ENCODE measurements at places on chromosomes 11 and 22.
A peak's percentile ranks its signal among the peaks of the same experiment; 100 is the strongest.

DNA sequence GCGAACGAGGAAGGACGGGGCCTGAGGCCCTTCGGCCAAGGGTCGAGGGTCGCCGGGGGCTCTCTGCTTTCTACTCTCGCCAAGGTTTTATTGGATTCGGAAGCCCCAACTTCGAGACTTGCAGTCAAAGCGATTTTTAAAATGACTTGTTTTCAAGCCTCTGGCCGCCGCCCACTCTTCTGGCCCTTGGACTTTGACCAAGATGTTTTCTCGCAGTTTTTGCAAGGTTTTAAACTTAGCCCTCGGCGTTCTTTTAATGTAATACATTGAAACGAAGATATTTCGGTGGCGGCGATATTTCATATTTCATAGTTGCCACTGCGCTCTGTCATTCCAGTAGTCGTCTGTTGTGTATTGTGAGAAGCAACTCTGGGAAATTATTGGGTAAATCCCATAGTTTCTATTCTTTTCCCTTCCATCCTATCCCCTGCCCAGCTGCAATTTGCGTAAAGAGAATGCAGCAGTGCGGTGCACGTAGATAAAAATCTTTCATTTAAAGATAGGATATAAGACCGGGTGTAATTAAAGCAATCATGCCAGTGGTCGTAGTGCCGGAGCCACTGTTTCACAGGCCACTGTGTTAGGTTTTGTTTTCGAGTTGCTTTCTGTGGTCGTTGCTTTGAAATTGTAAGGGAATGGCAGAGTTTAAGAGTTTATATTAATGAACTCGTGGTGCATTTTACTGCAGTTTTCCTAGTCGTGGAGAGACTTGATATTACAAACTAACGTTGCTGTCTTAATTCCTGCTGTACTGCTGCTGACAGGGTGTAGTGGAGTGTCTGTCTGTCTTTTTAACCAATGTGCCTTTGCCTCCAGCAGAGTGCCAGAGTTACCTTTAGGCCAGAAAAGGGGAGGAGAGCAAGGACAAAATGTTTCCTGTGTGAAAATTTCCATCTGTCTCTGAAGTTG, 702 bp downstream of the BIRC2 start:
- DNase-seq: no peak

DNA sequence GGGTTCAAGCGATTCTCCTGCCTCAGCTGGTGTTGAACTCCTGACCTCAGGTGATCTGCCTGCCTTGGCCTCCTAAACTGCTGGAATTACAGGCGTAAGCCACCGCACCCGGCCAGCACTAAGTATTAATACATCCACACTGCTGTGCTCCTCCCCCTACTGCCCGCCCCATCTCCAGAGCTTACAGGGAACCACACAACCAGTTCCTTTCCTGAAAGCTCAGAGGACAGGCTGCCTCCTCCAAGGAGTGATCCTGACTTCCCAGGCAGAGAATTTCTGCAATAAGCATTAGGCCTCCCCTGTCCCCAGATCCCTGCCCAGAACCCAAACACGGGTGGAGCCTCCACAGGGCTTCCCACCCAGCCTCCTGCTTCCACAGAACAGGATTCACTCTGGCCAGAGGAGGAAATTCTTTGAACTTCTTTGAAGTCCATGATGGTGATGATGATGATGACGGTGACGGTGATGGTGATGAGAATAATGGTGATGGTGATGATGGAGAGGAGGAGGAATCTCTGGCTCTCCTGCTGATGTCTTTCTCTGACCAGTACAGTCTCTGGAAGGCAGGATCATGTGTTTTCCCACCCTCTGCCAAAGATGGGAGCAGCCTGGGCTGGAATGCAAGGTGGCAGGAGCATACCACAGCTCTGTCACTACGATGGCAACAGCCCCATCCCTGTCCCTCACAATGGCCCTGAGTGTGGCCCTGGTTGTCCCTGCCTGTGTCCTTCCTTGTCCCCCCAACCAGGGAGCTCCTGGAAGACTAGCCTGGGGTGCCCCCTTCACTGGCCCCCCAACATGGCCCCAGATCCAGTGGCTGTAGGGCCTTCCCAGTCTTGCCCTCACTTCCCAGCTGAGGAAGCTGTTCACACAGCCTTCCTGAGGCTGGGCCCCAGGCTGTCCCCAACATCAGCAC, 33.5 kb upstream of the CSNK1E start:
- no peak for DNase-seq

- no peak for DNase-seq
These were observed 76.3 kb upstream of the TMEM45B start for GRCh38 chr11:129739339-129739738.

GRCh38 chr22:41324821-41325528, 23.6 kb downstream of the ZC3H7B start:
- no peak for DNase-seq

GRCh38 chr11:69950120-69950519, 128.0 kb upstream of the ANO1 start:
- DNase-seq: no peak

DNA sequence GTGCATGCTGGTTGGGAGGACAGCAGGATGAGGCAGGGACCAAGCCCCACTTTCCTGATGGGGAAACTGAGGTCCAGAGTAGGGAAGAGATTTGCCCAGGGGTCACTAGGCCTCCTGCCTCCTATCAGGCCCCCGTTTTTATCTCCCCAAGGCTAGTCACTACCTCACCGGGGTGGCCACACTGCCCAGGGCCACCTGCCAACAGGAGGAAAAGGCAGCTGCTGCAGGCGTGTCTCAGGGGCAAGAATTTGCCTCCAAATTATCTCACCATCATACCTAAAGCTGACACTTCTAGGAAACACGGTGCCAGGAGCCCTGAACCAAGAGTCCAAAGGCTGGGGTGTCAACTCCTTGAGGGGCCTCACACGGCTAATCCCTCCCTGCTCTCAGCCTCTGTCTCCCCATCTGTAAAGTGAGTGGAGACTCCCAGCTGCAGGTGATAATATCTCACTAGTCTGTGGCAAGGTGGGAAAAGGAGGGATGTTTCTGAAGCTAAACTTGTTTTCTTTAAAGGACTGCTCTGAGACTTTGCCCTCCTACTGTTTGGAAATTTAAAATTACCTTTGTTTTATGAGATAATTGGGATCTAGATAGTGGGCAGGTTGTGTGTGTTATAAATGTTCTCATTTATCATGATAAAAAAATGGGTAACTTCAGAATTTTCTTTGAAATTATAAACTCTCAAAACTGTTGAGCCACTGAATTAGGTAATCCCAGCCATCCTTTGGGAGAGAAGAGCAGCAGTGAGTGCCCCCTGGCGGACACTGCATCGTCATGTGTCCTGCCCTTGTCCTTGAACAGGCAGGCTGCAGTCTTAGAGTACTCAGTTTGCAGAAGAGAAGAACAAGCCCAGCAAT, 60.0 kb downstream of the MYO7A start:
- peak; percentile 33 for DNase-seq

GRCh38 chr11:19994672-19995071, 165.6 kb downstream of the DBX1 start:
- no peak for DNase-seq

GRCh38 chr11:8206251-8207079, 37.6 kb upstream of the RIC3 start:
- no peak for DNase-seq

DNA sequence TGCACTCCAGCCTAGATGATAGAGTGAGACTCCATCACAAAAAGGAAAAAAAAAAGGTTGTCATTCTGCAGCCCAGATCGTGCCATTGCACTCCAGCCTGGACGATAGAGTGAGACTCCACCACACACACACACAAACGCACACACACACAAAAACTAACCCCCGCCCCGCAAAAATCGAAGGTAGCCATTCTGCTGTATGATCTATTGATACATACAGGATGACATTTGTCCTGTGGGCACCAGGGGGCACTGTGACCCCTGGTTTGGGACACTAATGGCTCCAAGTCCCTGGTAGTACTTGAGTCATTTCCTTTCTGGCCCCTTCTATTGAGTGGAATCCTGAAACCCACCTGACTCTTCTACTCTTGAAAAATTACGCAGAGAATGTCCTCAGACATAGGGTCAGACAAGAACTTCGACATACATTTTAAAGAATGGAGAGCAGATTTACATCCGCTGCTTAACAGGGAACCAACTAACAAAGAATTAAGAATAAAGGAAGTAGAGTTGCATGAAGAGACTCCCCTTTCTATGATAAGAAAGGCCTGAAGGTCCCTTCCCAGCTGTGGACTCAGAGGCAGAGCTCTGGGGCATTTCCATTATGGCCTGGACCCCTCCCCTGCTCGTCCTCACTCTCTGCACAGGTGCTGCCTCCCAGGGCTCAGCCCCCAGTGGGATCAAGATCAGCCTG, 35.0 kb upstream of the PRAME start:
- DNase-seq: peak; percentile 20

- DNase-seq: no peak
These were observed 62.5 kb upstream of the FGF3 start for GRCh38 chr11:69881467-69882269.

DNA sequence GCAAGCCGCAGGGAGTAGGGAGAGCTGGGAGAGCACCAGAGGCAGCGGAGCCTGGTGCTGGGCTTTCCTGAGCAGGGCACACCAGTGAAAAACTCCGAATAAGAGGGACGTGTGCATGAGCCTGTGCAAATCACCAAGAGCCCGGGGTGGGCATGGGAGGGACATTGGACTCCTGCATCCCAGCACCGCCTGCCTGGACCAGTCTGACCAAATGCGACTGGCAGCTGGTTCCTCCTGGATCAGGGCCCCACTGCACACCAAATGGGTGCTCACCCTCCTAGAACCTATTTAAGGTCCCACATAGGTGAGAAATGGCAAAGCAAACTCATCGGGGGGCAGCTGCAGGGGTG, 3.1 kb downstream of the PPM1F start:
- DNase-seq: no peak

DNA sequence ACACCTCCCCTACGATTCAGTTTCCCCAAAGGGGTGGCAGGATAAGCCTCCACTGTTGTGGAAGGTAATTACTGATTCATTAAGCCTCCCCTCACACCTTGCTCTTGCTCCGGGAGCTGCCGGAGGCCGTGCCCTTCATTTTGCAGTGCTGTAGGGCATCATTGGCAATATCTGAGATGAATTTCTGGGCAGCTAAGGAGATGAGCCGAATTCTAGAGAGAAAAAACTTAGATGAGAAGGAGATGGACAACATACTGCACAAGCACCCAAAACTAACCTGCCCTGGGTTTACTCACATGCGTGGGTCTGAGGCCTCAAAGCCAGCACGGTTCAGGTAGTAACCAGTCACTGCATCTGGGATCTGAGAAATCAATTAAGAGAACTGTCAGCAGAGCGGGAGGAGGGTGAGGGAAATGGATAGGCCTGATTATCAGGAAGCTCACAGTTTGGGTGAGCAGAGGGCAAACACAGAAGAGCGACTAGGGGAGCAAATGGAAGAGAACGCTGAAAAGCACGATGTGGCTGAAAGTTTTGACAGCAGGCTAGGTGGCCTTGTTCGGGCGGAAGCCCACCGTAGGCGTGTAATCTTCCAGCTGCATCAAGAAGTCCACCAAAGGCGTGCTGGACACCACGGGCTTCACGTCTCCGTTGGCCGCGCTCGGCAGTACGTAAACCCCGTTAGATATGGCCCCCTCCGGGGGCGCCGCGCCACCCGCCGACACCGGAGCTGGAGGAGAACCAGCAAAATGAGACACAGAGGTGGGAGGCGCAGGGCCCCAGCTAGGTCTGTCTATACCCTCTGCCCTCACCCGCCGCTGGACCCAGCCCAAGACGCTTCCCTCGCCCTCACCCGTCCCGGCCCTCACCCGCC, 689 bp downstream of the TAF10 start:
- DNase-seq: no peak

DNA sequence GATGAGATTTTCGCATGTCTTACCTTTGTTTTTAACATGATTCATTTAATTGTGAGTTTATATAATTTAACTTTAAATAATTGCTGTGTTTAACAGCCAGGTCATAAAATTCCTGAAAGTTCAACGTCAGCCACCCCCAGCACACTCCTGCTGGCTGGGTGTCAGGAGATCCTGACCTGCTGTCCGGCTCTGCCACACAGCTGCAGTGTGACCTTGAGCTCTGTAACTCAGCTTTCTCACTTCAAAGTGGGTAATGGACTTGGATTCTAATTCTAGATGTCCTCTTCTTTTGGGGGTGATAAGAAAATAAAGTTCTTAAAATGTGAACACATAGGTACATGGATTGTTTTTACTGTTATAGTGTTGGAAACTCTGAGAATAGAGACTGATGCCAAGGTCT, 10.9 kb downstream of the VPS26B start:
- no peak for DNase-seq

DNA sequence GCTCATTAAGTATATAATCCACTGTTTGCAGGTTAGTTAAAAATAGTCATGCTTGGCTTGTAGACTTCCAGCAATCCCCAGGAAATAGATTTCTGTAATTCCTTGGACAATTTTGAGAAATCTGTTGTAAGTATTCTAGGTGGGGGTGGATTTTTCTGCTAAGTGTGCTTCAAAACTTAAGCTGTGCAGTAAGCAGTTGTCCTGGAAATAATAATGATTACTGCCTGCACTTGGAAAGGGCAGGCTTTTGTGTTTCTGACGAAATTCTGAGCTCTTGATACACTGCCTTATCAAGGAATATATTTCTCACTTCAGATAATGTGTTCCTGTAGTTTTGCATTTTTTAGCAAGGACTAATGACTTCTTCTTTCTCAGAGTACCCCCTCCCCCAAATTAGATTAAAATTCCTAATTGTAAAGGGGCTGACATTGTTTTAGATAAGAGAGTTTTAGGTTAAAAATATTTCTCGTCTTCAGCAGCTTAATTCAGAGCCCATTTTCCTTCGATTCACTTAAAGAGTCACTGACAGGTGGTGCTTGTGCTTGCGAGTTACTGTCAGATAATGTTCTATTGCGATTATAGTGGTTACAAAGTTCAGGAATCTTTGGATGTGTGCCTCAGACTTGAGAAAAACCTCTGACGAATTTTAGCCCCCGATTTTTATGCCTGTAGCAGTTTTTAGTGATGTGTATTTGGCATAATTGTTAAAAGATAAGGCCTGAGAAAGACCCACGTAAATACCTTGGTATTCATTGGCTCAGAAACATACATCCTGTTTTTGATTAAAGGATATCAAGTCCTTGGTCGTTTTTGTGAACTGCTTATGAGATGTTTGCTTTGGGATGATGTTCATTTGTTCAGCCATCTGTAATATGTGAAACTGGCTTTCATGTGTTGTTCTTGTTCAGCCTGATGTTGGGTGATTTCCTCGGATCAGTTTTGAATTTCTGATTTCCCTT, 120.5 kb downstream of the HIPK3 start:
- DNase-seq: no peak

DNA sequence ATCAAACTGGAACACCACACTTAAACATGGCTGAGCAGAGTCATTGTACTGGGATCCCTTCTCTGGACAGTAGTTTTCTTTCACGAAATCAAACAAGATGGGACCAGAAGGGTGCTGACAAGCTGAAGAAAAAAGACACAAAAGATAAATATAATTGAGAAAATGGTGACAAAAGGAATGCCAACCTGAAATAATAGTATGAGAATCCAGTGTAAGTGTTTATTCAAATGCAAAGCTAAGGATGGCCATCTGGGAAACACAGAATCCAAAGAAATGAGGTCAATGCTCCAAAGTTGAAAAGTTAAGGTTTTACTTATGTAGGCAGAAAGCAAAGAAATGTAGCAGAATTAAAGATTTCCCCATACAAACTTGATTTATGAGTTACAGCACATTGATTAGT, 5.3 kb upstream of the OR52E5 start:
- DNase-seq: no peak
